WERI-Rb-1 (cell line): ENCODE measurements at places on chromosomes 16 and 17.

DNA sequence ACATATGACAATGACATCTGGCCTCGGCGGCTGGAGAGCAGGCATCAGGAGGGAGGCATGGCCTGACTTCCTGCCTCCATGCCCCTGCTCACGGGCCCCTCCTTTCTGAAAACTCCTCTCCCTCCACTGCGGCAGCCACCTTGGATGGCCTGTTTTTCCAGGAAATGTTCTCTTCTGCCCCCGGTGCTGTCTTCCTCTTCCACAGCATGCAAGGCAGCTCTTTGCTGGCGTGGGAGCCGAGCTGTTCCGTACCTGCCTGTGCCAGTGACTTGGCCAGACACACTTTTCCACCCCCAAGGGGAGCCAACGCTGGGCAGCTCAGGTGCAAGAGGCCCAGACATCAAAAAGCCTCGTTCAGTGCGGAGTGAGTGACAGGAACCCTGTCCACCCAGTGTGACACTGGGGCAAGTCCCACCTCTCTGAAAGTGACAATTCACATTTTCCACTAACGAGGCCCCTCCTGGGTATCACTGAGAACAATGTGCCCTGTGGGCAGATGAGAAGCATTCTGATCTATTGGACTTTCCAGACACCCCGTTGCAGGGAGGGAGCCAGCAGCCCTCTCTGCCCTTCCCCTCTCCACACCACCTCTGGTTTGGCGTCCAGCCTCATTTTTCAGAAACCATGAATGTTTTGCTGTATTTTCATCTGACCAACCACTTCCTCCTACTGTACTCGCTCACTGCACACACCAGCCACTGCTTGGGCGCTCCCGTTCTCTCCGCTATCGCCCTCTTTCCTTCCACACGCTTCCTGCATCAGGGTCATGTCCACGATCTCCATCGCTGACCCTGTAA lies 31.2 kb downstream of the NSMCE1 start:
- peak; percentile 39 for DNase-seq

DNA sequence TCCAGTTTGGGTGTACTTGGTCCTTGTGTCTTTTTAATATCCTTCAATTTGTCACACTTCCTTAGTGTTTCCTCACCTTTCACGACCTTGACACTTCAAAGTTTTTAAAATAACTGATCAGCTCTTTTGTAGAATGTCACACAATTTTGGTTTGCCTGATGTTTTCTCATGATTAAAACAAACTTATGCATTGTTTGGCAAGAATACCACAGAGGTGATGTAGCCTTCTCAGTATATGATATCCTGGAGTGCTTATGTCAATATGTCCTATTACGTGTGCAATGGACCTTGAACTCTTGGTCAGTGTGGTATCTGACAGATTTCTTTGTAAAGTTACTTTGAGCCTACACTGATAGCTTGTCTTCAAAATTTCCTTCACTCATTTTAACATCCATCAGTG lies 297.4 kb downstream of the CNTNAP4 start:
- no peak for DNase-seq

DNA sequence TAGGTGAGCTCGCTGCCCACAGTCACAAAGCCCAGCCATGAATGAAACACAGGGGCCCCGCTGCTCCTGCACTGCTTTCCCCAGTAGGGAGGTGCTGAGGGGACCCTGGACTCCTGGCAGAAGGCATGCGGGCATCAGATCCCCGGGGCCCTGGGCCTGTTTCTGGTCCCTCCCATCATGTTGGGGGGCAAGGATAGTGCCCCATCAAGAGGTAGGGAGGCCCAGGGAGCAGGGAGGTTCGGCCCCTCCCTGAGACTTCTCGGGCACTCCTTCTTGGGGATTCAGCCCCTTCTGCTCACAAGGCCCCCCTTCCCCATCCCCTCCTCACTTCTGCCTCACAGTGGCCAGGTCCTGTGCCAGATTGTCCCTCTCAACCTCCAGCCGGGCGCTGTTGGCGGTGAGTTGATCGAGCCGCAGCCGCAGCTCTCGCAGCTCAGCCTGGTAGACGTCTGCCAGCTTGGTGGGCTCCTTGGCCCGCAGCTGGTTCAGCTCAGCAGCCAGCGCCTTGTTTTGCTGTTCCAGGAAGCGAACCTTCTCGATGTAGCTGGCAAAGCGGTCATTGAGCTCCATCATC lies 515 bp downstream of the GFAP start:
- no peak for DNase-seq

DNA sequence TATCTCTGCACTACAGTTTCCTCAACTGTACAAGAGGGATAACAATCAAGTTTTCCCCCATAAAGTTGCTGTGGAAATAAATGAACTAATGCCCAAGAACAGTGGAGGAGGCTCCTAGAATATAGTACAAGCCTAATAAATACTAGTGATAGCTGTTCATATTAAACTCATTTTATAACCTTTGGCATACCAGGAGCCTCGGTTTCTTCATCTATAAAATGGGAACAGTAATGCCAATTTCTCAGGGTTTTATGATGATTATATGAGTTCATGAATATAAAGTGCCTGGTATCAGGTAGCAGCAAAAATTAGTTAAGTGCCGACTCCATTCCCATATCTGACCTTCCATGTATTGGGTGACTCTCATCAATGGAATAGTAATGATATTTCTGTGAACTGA lies 311.1 kb upstream of the MAF start:
- DNase-seq: no peak

DNA sequence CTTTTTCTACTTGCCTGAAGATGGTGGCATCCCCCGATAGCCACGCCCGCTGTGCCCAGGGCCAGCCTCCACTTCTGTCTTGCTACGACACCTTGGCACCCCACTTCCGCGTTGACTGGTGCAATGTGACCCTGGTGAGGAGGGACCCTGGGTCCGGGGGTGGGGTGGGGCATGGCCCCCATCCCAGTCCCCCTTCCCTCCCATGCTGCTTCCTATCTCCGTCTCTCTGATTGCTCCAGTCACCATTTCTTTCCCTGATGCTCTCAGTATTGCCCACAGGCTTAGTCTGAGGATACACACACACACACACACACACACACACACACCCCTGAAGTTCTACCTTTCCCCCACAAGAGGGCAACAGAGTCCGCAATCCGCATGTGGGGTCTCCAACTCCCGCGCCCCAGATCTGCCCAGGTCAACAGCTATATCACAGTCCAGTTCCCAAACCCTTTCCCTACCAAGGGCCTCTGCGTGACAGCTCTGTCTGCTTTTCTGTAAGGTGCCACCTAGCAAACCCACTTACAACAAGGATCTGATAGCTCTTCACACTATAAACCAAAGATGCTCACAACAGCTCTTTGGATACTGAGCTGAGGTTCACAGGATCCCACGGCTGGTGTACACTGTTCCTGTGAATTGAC lies 3.4 kb downstream of the SGCA start:
- DNase-seq: peak; percentile 83

DNA sequence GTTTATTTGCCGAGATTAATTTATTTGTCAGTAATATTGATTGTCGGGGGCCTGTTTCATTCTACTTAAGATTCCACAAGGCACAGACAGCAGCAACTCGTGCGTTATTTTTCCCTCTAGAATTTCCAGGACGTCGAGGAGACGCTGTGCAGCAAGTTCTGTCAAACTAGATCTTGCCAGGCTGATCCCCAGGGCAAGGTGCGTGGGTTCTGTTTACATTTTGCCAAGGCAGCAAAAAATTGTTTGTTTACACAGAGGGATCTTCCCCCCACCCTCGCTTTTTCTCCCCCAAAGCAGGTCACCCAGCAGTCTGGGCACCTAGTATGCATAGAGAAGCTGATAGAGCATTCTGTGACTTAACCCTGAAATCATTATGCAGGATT lies 111.4 kb downstream of the IRX3 start:
- no peak for DNase-seq

DNA sequence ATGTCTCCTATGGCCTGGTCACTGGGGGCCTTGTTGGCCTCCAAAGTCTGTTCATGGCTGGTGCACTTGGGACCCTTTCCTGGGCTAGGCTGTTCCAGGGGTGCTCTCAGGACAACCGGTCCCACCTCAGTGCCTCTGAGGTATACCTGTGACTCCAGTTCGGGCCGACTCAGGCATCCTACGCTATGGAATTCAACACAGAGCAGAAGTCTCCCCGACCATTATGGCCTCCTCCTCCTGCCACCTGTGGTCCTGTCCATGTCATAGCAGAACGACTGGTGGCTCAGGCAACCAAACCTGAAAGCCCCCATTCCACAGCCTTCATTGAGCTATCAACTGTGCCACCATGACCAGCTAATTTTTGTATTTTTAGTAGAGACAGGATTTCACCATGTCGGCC lies 8.5 kb upstream of the PSMD7 start:
- DNase-seq: no peak

DNA sequence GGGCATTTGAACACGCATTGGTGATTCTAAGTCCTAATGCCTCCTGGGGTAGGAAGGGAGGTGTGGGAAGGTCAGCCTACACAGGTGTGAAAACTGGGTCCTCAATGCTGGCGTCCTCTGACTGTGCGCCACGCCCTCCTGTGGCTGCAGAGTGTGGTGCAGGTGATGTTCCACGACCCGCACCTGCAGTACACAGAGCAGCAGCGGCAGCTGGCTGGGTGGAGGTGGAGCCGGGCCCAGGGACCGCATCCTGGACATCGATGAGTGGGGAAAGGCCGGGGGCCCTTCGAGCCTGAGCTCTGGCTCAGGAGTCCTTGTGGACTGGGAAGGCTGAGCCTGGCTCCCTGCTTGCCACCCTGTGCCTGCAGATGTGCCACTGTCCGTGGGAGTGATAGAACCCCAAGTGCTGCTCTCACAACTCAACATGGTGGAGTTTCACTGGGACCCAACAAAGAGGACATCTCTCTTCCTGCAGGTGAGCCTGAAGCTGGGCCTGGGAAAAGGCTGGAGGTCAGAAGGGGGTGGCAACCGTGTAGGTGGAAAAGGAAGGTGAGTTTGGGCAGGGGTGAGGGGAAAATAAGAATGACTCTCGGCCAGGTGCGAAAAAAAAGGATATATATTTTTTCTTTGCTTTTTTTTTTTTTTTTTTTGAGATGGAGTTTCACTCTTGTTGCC lies 14.0 kb upstream of the STAC2 start:
- peak; percentile 81 for DNase-seq

GRCh38 chr17:65403626-65404025 lies 157.8 kb downstream of the AXIN2 start:
- DNase-seq: no peak

DNA sequence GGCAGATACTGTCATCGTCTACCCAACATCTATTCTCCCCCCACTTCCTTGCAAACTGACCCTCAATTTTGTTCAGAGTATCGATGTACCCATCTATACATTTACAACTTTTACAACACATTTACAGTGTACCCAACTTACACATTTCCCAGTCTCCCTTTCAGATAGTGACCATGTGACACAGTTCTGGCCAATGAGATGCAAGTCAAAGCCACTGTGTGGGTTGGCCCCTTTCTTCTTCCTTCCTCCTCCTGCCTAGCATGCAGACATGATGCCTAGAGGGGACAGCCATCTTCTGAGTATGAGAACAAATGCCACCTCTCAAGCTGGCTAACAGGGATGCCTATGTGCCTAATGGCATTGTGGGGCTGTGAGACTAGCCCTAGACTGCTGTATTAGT lies 11.3 kb upstream of the NFAT5 start:
- DNase-seq: no peak

DNA sequence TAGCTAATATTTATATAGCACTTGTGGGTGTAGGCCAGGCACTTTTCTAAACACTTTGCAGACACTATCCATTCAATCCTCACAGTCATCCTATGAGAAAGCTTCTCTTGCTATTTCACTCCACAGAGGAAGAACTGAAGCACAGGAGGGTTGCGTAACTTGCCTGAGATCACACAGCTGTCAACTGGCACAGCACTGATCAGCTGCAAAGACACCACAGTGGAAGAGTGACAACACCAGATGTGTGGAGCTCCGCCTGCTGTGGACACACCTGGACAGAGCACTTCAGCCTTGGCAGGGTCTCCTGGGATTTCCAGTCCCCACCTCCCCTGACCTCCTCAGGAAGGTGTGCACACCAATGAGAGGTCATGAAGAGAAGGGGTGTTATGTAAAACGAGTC lies 13.3 kb upstream of the CNEP1R1 start:
- no peak for DNase-seq

GRCh38 chr17:31386542-31387075 lies 4.9 kb upstream of the RAB11FIP4 start:
- DNase-seq: no peak

DNA sequence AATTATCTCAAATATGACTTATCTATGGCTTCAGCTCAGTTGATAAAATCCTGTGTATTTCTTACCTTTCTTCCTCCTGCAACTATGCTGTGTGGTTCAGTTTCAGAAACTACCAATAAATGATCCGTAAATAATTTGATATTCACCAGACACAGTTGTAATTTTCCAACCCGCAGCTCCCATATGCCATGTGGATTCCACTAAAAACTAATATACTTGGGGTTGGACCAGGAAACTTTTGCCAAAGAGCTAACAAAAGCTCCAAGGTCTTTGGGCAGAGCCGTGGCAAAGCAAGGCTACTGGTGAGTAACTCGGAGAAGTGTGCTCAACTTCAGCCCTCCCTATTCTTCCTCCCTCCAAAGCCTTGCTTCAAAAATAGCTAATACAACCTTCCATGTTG lies 2.3 kb upstream of the CHST6 start:
- DNase-seq: no peak
